NCI-H2081 treated with DMSO at 0.1 percent for 48 hours (cell line): ENCODE measurements at places on chromosomes 4 and X.

GRCh38 chrX:55006827-55007621, 6.9 kb downstream of the APEX2 start:
- DNase-seq, result no peak

GRCh38 chrX:96425200-96425599, 259.4 kb upstream of the DIAPH2 start:
- no peak for DNase-seq

- DNase-seq, result no peak
Observed at GRCh38 chrX:120464411-120464810, 4.7 kb downstream of the LAMP2 start.

- DNase-seq, result no peak
Observed at GRCh38 chr4:56843421-56843899, 22.0 kb upstream of the SPINK2 start.

DNA sequence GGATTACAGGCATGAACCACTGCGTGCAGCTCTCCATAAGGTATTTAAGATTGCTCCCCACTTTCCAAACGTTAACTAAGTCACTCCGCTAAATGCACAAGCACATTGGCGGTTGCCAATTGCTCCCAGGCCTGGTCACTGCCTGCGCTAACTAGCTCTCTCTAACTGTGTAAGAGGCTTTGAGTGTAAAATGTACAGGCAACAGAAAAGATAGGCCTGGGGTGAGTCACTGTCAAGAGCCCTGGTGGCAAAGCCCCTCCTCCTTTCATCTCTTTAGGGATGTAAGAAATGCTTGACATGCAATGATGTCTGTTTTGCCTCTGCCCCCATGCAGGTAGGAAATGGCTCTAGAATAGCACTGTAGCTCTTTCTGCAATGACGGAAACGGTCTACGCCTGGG, 329.7 kb upstream of the GATB start:
- DNase-seq, result no peak

GRCh38 chrX:155896512-155896911, 15.4 kb downstream of the VAMP7 start:
- no peak for DNase-seq

- no peak for DNase-seq
Observed at GRCh38 chr4:70277121-70277520, 34.7 kb downstream of the CSN3 start.

DNA sequence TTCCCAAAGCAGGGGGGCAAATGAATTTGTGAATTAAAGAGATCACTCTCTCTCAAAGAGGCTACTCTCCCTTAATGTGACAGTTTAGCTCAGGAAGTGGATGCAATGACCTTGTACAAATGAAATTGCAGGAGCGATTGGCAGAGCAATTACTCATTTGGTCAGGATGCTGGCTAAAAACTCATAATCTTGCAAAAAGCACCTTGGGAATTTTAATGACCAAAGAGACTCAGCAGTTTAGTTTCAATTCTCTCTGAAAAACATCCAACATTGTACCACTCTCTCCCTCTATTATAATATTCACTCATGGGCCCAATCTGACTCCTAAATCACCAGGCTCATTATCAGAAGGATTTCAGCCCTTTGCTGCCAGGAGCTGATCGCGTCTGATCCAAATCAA, 26.1 kb downstream of the PDGFC start:
- no peak for DNase-seq

- DNase-seq, result no peak
Observed at GRCh38 chr4:41157009-41157408, 57.3 kb downstream of the APBB2 start.

DNA sequence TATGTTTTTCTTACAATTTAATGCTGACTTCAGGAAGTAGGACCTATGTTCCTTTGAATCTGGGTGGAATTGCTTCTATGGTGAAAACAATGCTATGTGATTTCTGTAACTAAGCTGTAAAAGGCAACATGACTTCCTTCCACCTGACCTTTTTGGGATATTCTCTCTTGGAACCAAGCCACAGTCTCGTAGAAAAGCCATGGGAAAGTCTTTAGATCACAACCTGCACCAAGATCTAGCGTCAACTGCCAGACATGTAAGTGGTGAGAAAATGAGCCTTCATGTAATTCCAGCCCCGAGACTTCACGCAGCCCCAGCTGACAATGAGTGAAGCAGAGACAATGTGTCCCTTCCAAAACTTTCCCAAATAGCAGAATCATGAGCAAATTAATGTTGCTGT, 297.0 kb upstream of the DCAF8L1 start:
- DNase-seq, result no peak

GRCh38 chr4:174708381-174708780, 120.7 kb downstream of the GLRA3 start:
- no peak for DNase-seq

GRCh38 chrX:666762-667720, 36.5 kb downstream of the SHOX start:
- no peak for DNase-seq

GRCh38 chrX:50877310-50877709, 33.2 kb upstream of the BMP15 start:
- no peak for DNase-seq

DNA sequence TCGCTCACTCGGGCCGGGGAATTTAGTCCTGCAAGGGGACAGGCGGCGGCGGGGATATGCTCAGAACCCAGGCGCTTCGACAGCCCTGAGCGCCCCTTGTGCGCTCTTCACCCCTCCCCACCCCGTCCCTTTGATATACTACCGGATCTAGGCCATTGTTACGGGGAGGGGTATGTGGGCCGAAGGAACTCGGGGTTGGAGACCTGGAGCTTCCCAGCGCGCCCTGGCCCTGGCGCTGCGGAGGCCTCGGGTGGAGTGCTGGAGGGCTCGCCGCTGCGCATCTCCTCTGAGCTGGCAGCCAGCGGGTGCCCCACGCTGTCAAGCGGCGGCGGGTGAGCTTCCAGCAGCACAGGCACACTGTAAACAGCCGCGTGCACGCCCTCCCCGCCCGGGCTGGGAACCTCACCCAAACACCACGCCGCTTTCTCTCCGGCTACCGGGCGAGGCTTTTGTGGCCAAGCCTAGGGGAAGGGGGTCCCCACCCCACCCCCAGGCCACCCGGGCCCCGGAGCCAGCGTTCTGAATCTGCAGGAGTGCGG, 54.5 kb upstream of the BCOR start:
- no peak for DNase-seq

GRCh38 chrX:38803243-38803587, 2.0 kb downstream of the MID1IP1 start:
- no peak for DNase-seq
